ENCODE measurements at places on chromosomes 16 and 17.

DNA sequence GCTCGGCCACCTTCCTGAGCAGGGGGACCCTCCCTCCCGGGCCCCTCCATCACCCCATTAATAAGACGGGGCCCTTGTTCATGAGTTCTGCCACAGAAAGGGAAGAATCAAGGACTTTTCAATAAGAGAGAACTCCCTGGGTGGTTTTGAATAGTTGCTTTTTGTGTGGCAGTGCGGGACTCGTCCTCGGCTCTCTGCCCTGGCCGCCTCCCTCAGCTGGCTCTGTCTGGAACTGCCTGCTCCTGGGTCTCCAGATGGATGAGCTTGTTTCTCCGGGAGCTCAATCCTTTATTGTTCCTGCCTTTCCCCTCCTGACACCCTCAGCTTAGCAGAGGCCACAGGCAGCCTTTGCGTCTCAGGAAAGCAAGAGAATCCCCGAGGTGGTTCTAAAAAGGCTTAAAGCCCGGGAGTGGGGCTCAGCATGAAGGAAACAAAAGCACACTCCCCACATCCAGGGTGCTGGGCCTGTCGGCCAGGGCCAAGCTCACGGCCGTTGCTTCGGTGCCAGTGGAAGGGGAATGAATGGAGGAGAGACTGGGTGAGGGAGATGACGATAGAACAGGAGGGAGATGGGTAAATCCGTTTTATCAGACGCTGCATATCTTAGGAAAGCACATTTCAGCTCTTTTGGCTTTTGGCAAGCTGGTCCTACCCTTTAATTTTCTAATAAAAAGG lies 60.2 kb downstream of the RAI1 start:
- no peak for DNase-seq

DNA sequence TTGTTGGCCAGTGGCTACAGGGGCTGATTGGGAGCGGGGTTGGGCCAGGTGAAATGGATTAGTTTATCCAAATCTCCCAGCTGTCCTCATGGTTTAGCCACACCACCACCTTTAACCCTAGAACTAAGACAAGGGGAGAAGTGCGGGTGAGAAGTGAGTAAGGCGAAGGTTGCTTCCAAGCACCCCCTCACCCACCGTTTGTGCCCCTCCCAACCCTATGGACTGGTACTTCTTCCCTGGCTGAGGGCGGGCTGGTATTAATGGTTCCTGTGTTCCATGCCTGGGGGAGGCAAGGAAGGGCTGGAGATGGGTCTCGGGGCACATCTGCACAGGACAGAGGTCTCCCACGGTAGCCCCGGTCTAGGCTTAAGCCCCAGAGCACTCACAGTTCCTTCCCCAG lies 25.1 kb downstream of the NT5M start:
- DNase-seq: no peak

- no peak for DNase-seq
Measured at GRCh38 chr17:71395901-71396300, 724.9 kb upstream of the SOX9 start.

GRCh38 chr17:48728232-48729231 lies at the start of gene HOXB13:
Gene HOXB13 (minus strand): TSS chr17:48728750. CDS start chr17:48728593, 157 bp downstream.
- DNase-seq: peak; percentile 85

DNA sequence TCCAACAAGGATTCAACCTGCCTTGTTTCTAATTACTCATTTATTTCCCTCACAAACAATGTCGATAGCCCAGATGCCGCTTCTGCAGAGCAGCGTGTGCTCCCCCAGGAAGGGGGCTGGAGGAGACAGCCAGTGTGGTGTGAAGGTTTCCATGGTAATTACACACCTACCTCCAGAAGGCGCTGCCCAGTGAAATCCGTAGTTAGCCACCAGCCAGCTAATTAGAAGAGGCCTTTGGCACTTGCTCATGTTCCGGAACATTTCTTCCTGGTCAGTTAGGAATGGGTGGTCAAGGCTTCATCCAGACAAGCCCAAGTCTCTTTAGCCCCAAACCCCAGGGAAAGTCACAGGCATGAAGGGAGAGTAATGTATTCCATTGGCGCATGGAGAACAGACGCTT lies 342.5 kb upstream of the C16orf82 start:
- DNase-seq: no peak

- DNase-seq: no peak
Measured at GRCh38 chr17:78879635-78880186, 23.3 kb downstream of the CEP295NL start.

DNA sequence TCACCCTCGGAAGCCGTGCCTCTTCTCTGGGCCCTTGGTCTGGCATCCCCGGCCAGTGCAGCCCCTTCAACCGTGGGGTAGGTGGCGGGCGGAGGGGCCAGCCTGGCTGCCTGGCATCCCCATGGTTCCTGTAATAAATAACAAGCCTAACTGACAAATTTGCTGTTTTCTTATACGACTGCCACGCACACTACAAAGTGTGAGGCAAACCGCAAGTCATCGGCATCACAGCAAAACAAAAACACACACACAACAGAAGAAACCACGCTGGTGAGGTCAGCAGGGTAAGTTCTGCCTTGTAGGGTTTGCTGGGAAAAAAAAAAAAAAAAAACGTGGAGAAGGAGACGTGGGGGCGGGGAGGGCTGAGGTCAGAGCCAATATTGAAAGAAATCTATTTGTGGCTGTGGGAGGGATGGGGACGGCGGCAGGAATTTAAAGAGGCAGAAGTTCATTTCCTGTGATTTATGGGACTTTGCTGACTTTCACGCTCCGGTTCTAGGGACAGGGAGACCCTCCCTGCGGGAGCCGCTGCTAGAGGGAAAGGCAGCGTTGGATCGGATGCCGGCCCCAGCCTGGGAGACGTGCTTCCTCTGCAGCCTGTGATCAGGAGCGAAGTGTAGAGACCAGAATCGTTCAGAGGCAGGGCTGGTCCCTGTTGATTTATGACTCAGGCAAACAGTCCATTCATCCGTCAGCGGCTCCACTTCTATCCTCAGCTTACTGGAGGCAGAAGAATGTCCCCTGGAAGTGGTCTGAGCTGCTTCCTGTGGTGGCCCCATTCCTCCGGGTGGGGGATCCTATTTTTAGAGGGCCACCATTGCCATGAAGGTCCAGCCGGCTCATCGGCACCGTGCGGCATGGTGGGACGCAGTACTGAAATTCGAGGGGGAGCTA lies 162.8 kb downstream of the FOXL1 start:
- peak; percentile 85 for DNase-seq

DNA sequence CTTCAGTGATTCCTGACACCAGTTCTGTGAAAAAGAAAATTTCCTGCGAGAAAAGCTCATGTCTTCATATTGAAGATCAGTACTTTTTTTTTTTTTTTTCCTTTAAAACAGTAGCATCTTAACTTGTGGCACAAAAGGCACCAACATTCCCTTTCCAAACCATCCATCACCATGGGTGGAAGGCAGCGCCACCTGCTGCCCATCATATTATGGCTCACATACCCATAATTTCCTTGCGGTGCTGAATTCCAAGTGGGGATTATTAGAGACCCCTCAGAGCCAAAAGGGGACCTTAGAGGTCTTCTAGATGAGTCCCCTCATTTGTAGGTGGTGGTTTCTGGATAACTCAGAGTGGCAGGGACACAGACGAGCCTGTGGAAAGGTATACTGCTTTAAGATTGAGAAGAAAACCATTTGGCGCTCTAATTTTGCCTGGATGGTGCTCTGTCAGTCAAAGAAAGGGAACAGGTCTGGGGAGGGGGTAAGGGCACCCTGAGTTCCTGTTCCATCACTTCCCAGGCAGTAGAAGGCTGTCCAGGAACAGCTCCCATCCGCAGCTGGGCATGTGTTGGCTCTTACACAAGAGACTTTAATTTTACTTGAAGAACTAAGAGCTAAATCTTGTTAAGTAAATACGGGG lies 7.9 kb upstream of the SOST start:
- DNase-seq: no peak

DNA sequence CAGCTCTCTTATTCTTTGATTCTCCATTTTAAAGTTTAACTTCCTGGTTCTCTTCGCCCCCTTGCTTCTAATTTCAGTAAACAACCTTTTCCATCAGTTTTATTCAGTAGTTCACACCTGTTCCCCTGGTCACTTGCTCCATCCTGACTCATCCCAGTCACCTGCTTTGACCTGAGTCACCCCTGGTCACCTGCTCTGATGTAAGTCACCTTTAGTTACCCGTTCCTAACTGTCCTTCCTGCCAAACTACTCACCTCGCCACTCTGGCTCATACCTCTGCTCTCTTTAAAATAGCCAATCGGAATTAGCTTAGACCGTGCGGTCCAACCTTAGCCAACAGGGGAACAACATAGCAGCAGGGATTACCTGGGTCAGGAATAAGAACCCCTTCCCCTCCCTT lies 4.7 kb upstream of the NLRC5 start:
- DNase-seq: no peak

- DNase-seq: no peak
Measured at GRCh38 chr16:26756633-26757032, 310.1 kb upstream of the C16orf82 start.

DNA sequence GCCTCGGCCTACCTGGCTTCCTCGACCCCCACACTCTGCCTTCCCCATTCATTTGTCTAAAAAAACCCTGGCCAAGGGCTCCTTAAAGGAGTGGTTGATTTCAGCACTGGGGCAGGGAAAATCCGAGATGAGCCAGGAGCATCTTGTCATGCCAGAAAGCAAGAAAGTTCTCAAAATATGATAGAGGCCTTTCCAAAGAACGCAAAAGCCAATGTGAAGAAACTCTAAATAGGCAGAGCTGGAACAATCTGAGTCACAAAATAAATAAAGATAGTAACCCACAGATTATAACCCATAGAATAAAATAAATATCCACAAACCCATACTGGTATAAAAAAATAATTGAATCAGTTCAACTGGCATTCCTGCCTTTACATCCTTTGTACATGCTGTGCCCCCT lies 192.3 kb upstream of the SALL1 start:
- DNase-seq: no peak

DNA sequence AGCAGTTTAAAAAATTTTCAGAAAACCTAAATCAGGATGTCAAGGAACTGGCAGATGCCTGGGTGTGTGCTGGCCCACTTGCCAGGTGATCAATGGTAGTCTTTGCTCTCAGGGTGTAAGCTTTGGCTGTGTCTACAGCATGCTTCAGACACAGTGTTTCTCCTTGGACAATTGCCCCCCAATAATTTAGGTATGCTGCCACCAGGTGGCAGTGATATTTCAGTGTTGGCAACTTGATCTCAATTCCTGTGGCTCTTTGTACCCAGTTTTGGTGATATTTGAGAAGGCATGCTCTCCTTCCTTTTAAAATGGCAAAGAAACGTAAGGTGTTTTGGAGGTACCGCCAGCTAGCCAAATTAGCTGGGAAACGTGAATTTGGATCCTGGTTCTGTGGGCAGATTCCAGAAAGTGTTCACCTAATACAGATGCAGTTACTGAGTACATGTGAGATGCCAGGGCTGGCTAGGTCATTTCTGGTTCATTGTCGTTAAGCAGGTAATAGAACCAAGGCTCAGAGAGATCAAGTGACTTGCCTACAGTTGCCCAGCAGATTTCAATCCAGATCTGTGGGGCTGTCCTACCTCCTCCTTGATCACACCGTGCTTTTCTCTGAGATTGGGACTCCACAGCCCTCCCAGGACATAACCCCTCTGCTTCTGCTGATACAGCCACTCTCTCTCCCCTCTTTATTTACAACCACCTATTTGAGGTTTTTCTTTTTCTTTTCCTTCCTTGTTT lies 155.6 kb upstream of the PLCG2 start:
- no peak for DNase-seq

DNA sequence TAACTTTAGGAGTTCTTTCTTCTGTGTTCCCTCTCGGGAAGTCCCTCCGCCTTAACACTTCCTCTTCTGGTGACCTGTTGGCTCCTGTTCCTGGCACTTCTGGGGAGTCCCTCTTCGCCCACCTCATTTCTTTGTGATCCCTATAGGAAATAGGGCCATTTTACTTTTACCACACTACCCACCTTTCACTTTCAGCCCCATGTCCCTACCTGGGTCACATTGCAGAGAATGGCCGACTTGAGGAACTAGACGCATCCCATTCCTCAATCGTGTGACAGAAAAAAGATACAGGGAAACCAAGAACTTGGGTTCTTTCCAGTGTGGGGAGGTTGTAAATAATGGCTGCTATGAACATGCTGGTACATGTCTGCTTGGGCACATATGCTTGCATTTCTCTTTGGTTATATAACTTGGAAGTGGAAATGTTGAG lies 6.6 kb downstream of the IL21R start:
- DNase-seq: no peak

DNA sequence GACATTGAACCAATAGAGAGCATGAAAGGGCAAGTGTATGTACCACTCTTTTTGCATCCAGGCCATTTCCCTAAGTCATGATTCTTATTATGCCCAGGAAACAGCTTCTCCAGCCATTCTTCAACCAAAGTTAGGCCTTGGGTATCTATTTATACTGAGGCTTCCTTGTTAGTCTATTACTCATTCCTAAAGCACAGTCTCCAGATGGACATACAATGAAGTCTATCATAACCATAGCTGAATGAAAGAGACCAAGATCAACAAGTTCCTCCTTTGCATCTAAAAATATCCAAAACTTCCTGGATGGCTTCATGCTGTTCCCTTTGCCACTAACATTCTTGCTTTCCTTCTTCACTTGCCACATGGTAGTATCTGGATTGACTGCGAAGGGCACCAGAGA lies 265.9 kb downstream of the CDH8 start:
- DNase-seq: no peak

DNA sequence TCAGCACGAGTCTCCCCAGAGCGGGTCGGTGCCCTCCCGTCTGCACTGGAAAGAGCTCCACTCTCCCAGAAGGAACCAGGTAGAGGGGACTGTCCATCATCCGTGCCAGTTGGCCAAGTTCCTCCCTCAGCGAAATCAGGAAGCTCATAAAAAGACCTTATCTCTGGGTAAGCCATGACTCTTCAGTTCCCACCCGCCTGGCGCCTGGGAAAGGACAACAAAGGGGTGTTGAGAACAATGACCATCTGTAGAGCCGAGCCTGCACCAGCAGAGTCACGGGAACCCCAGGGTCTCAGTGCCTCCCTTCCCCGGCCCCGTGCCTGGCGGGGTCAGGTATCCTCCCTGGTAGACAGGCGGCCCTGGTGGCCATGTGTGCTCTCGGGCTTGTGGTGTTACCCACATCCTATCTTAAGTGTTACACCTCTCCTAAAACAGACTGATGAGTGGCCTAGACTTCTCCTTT lies 190.7 kb downstream of the AXIN2 start:
- no peak for DNase-seq

GRCh38 chr16:30023586-30023985 lies 588 bp downstream of the C16orf92 start:
- no peak for DNase-seq

GRCh38 chr17:2244545-2245525 lies 58.8 kb downstream of the SMG6 start:
- DNase-seq: peak; percentile 70

DNA sequence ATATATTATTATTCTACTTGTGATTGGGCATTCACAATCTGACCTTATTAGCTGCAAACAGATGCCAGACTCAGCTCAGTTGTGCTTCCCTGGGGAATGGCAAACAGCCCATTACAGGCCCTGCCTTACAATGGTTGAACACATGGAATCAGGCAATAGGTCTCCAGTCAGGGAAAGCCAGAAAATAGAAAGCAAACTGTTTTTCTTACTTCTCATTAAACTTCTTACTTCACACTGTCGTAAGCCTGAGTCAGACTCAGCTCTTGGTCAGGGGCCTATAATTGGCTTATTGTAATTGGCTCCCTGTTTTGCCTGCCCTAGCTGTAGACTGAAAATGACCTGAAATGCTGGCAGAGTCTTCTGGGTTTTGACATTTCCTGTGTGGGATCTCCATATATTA lies 77.0 kb upstream of the CA10 start:
- DNase-seq: no peak

Measured in H54 (cell line).